Activated naive CD4-positive, alpha-beta T cell treated with anti-CD3 and anti-CD28 coated beads, Interleukin-2, amount 10 ng/mL, durations not matched to agents 7 days and 5 days (primary cell): ENCODE measurements at places on chromosomes 16 and 17.

DNA sequence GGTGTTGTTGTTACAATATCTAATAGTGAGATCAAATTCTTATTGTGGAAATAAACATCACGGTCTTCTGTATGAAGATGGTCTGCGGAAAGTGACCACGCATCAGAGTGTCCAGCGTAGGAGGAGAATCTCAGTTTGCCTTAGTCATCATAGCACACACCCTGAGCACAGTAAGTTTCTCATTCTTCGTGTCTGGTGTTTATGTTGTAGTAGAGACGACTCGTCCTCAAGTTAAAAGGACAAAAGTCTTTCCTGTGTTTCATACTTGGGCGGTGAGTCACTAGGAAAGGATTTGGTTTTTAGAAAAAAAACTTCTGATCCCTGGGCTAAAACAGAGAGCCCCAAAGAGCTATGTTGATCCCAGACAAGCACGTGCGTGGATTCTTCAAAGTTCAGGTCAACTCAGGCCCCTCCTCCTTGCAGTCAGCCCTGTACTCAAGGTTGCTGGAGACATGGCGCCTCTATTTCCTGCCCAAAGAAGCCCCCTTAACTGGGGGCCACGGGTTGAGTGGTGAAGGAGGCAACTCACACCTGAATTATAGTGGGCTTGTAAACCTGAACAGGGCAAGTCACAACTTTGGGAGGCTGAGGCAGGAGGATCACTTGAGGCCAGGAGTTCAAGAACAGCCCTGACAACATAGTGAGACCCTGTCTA, 170.4 kb downstream of the ZFHX3 start:
- no peak for DNase-seq

- no peak for DNase-seq
These were observed 30.8 kb downstream of the MAP3K3 start for GRCh38 chr17:63653050-63653449.

DNA sequence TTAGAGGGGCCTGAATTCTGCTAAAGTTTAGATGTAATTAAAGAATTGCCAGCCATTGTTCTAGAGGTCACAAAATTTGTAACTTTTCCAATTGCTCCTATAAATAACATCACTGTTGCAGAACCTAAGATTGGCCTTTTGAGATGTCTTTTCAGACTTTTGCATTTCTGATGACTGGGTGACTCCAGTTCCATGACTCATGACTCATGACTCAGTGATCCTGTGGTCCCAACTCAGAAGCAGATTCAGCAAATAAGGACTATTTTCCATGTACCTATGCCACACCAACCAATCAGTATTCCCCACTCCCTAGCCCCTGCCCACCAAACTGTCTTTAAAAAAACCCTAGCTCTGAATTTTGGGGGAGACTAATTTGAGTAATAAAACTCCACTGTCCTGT, 740.9 kb downstream of the CDH8 start:
- no peak for DNase-seq

- DNase-seq: no peak
These were observed 230.1 kb downstream of the RAB11FIP4 start for GRCh38 chr17:31621566-31621965.

GRCh38 chr16:66476328-66477027, 49.4 kb downstream of the BEAN1 start:
- peak; percentile 65 for DNase-seq

DNA sequence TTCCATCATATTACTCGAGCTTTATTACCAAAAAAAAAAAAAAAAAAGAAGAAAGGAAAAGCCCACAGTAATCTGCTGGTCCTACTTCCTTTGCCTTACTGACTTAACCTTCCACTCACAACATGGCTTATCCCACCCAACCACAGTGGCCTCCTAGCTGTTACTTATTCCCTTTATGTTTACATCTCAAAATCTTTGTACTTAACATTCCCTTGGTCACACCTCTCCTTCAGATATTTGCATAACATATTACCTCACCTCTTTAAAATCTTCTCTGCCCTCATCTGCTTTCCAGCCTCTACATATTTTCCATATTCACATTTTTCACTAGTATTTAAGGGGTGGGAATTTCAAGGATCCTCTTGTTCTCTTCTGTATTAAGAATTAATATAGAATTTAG, 327.0 kb upstream of the TBX2 start:
- DNase-seq: no peak

- DNase-seq: peak; percentile 86
These were observed at the start of gene TLCD1 for GRCh38 chr17:28726226-28726626. Gene TLCD1 (minus strand): TSS chr17:28726233. CDS start chr17:28726097, 136 bp downstream.

GRCh38 chr16:64362193-64362592, 759.7 kb downstream of the CDH11 start:
- DNase-seq: no peak

DNA sequence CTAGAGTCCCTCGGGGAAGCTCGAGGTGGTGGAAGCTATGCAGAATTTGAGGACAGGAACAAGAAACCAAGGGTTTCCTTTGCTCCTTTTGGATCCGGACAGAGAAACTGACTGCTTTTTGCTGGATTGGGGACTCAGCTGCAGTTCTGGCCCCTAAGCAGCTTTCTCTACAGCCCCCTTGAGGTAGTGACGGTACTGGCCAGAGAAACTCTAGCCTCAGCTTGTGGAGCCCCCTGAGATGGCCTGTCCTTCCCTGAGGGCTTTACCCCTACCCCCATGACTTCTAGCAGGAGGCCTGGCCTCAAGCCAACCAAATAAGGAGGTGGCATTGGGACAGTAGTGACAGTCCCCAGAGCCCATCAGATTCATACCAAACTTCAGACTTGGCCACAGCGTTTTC, 118.1 kb downstream of the IRX5 start:
- DNase-seq: no peak

GRCh38 chr16:8846401-8846932, 22.3 kb downstream of the CARHSP1 start:
- no peak for DNase-seq

GRCh38 chr17:35914354-35914753, 16.2 kb downstream of the RDM1 start:
- no peak for DNase-seq

GRCh38 chr16:81221731-81222130, 16.8 kb upstream of the BCO1 start:
- no peak for DNase-seq

DNA sequence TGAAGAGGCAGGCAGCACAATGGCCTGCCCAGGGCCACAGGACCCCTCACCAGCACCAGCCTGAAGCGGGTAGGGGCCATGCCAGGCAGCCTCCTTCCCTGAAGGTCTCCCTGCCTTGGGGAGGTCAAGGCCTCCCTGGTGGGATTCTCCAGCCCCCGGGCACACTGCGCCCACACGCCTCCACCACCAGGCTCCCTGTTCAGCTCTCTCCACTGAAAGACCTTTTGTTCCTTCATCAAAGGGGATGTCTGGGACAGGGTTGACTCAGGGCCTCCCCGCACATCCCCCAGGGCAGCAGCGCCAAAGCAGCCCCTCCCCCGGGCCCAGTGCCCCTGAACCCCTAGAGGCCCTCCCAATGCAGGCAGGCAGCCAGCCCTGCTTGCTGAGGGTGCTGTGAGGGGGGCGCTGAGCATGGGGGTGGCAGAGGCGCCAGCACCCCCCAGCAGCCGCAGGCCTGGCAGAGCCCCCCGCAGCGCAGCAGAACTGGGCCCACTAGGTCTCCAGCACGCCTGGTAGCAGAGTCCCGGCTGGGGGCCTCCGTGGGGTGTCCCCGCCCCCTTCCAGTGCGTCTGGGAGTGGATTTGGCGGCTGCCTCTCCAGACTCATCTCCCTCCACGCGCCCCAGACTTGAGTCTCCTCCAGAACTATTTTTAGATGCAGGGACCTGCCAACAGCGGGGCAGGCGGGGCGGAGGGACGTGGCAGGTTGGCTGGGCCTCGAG, 13.1 kb downstream of the BCAR1 start:
- no peak for DNase-seq

DNA sequence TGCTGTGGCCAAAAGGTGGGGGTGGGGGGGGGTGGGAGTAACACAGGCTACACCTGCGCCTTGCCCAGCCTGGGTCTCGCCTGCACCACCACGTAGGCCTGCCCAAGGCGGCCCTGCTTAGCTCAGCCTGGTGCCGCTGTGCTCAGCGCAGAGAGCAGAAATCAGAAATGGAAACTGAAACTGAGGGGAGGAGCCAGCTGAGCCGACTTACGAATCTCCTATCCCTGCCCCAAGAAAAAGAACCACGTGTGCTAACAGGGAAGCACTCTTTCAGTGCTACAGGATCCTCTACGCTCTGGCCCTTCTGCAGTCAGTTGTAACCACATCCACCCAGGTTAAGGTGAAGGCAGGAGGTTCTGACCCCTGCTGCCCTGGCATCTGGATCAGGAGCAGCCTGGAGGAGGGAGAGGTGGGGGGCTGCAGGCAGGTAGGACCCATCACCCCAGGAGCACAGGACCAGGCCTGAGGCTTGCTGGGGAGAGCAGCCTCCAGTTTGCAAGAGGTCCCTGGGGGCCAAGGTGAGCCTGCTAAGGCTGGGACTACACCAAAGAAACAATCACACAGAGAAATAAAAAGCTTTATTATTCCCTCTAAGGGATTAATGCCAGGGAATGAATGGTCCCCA, at the start of gene DHX58:
Gene DHX58 (minus strand): TSS at position 163 of the 625 bp plus-strand sequence. CDS start 822 bp downstream, outside the sequence.
- DNase-seq: peak; percentile 92

DNA sequence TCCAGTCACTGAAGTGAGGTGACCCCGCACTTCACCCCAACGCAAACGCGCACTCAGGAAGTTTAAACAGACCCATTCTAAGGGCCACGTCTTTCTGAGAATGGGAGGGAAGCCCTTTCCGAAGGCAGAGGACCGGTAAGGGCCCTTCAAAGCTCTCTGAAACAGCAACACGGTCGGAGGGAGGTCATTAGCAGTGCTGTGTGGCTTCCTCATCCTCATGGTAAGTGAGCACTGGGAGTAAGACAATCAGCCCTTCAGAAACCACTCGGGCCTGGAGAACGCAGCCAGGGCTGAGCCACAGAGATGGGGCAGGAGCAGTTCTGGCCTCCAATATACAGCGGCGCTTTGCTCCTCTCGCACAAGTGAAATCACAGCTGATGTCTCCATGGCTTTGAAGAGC, 23.7 kb downstream of the SRL start:
- no peak for DNase-seq

- DNase-seq: no peak
These were observed 117.0 kb downstream of the RGS9 start for GRCh38 chr17:65254166-65254565.

- no peak for DNase-seq
These were observed 22.0 kb downstream of the C16orf87 start for GRCh38 chr16:46808997-46809396.

DNA sequence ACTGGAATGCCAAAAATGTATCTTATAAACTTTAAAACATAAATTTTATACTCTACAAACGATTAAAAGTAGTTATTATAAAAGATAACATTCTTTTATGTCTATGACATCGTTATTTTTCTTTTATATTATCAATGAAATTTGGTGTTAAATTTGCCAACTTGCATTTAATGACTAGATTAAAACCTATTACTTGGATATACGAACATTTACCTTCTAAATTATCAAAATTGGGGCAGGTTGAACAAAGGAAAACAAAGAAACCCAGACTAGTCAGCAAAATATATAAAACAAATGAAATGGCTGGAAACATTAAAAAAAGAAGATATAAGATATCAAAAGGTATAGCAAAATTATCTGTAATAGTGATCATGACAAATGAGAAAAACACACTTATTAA, 34.1 kb upstream of the ABCA3 start:
- no peak for DNase-seq
